ENCODE measurements at places on chromosomes 12 and 14.
A peak's percentile ranks its signal among the peaks of the same experiment; 100 is the strongest.

DNA sequence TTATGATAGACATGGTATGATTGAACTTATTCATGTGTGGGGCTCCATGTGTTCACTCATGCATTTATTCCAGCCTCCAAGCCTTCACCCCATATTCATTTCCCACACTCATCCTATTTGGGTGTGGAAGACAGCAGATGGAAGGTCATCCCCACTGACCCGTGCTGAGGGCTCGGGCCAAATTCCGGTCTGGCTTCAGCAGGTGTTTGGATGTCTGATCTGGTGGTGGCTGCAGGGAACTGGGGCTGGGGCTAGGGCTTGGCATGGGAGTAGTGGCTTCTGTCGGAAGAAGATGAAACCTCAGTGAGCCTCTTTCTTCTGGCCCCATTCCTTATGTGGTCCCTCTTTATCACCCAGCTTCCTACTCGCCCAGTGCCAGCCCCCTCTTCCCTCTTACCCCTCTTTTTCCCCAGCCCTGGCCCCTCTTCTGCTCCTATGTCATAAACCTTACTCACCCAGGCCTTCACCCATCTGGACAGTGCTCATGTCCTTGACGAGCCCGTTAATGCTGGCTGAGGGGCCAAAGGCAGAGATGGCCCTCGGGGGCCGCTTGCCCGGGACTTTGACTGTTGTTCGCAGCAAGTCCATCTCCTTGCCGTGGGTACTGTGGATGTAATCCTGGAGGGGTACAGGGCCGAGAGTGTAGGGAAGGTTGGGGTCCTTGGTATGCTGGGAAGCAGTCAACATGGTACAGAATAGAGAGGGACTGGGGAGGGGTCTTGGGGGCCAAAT, 8.0 kb downstream of the AGAP2 start:
- DNase-seq, result no peak

GRCh38 chr12:14995583-14996425, 23.0 kb downstream of the PDE6H start:
- peak; percentile 63 for DNase-seq

GRCh38 chr12:67909091-67909531, 80.1 kb upstream of the IFNG-AS1 start:
- DNase-seq, result no peak

- no peak for DNase-seq
Measured at GRCh38 chr12:75317784-75318183, 12.3 kb downstream of the CAPS2 start.

- no peak for DNase-seq
Measured at GRCh38 chr12:94157981-94158411, 9.6 kb downstream of the PLXNC1 start.

GRCh38 chr14:22427771-22428231, 161.2 kb downstream of the DAD1 start:
- no peak for DNase-seq

- DNase-seq, result no peak
Measured at GRCh38 chr12:102966200-102966863, 8.9 kb downstream of the ASCL1 start.

- DNase-seq, result no peak
Measured at GRCh38 chr12:132407992-132408391, 78.6 kb upstream of the GALNT9 start.

DNA sequence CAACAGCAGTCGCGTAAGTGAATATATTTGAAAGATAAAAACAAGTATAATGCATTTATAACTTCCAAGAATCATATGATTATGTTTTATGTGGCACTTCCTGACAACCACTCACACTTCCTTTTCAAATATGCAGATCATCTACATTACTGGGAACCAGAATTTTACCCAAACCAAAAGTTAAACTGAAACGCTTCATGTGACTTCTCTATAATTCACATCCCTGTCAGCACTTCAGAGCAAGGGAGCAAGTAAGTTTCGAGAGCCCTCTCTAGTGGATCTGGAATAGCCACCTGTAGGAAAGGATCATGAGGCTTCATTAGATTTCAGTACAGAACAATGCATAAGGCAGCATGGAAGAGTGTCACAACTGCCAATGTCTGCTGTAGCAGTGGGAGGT, 13.7 kb upstream of the ALX1 start:
- no peak for DNase-seq

GRCh38 chr14:97377550-97377949, 580.4 kb downstream of the VRK1 start:
- DNase-seq, result no peak

DNA sequence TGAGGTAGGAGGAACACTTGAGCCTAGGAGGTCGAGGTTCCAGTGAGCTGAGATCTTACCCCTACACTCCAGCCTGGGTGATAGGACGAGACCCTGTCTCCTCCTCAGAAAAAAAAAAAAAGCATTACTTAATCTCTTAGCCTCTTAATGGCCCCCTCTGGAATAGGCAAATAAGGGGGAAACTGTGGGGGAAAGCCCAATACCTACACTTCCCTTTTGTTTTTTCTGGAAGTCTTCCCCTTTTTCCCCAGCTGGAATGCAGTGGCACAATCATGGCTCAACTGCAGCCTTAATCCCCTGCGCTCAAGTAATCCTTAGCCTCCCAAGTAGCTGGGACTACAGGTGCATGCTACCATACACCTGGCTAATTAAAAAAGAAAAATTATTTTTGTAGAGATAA, 32.2 kb downstream of the RCOR1 start:
- DNase-seq, result no peak

GRCh38 chr12:59491877-59492276, 104.0 kb upstream of the SLC16A7 start:
- no peak for DNase-seq

DNA sequence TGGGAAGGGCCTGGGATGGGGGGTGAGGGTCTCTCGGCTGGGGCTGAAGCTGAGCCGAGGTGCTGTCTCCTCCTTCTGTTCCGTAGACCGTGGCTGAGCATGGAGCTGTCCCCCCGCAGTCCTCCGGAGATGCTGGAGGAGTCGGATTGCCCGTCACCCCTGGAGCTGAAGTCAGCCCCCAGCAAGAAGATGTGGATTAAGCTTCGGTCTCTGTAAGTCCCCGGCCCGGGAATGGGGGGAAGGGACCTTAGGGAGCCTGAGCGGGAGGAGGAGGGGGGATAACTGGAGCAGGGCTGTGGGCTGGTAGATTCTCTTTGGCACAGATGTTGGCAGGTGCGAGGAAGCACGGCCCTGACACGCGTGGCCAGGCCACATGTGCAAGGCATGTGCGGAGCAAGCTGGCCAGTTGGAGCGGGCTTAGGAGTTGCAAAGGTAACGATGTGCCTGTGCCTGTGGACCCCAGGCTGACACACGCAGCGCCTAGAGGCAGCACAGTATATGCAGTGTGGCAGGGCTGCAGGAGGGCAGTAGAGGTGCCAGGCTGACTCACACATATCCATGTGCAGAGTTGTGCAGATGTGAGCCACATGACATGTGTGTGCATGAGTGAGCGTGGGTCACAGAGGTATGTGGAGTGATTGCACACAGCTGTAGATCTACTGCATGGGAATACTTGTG, 512 bp downstream of the PDE1B start:
- peak; percentile 6 for DNase-seq

DNA sequence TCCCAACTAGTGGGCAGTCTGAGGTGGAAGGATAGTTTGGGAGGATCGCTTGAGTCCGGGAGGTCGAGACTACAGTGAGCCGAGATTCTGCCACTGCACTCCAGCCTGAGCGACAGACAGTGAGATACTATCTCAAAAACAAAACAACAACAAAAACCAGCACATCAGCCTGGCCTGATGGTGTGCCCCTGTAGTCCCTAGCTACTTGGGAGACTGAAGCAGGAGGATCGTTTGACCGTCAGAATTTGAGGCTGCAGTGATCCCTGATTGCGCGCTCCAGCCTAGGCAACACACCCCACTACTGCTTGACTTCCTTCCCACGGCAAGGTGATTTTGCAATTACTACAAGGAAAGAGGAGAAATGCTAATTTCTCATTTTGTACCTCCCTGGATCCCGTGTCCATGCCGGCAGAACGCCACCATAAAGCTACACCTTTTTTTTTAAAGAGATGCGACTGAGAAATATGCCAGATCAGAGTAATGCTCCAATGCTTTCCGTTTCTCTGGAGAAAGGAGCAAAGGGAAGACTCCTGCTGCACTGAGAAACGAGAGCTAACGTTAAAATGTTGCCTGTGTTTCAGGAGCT, 672 bp upstream of the SCFD1 start:
- DNase-seq, result no peak

GRCh38 chr12:53461059-53461458, 9.2 kb downstream of the PCBP2 start:
- DNase-seq, result no peak

- no peak for DNase-seq
Measured at GRCh38 chr12:6053541-6053940, 70.9 kb downstream of the VWF start.

- DNase-seq, result no peak
Measured at GRCh38 chr12:71691504-71692129, 5.7 kb downstream of the TMEM19 start.

- peak; percentile 73 for DNase-seq
Measured at GRCh38 chr12:52243856-52244614, 11.0 kb downstream of the KRT7 start.

Measured in CD4-positive, alpha-beta T cell treated with Interleukin-4 for 4 hours (primary cell).